ENCODE measurements at places on chromosomes 1 and 21.

- DNase-seq = no peak
These were observed 113.0 kb downstream of the ETS2 start for GRCh38 chr21:38918607-38919346.

- DNase-seq = no peak
These were observed 55.8 kb upstream of the DNAH14 start for GRCh38 chr1:224873434-224874369.

- no peak for DNase-seq
These were observed 15.1 kb downstream of the MCL1 start for GRCh38 chr1:150564051-150564991.

- no peak for DNase-seq
These were observed 29.8 kb upstream of the KIF21B start for GRCh38 chr1:201053155-201053860.

- no peak for DNase-seq
These were observed 9.3 kb downstream of the ATP1A2 start for GRCh38 chr1:160124705-160125478.

DNA sequence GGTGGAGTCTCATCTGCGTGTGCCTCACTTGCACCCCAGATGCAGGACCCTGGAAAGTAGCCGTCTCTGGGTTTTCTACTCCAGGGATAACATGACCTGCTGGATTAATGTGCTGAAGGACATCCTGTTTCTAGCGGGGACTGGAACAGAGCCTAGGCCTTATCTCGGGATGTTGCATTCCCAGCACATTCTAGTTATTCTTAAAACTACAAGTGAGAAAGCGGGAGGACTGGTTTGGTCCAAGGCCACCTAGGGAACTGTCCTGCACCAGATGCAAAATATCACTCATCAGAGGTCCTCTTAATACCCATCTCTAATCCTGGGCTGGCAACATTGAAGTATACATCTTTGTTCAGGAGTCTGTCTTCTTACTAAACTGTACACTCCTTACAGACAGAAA is 179.9 kb downstream of the ZC3H11B start:
- no peak for DNase-seq

GRCh38 chr1:79499541-79499940 is 493.0 kb upstream of the ADGRL4 start:
- DNase-seq = no peak

DNA sequence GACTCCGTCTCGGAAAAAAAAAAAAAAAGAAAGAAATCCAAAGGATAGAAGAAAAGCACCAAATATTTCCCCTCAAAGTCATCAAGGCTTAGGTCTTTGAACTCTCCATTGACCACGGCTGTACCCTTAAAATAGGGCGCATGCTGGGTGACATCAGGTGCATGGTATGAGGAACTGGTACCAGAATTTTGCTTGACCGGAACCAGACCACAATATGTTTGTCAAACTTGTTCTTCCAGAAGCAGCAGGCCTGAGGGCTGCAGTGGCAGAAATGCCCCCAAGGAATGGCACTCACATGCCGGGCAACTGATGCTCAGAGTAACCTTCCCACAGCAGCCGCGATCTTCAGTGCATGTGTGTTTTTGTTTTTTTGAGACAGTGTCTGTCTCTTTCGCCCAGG is 21.0 kb downstream of the RCC1 start:
- DNase-seq = no peak

GRCh38 chr1:172397221-172397620 is 23.3 kb upstream of the C1orf105 start:
- no peak for DNase-seq

DNA sequence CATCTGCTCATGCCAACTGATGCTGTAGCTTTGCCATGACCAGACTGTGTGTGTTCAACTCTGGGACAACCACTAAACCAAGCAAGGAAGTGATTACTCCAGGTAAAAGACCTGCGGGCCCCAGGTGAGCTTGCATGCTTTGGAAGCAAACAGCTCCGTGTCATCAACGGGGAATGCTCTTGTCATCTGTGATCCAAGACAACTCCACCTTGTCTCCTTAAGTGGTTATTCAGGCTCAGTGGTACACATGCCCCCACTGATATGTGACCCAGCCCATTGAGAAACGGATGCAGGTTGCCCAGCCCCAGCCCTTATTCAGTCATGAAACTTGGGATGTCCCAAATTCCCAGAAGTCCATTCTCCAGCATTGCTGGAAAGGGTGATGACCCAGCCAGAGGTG is 89.0 kb downstream of the TIAM1 start:
- DNase-seq = no peak

DNA sequence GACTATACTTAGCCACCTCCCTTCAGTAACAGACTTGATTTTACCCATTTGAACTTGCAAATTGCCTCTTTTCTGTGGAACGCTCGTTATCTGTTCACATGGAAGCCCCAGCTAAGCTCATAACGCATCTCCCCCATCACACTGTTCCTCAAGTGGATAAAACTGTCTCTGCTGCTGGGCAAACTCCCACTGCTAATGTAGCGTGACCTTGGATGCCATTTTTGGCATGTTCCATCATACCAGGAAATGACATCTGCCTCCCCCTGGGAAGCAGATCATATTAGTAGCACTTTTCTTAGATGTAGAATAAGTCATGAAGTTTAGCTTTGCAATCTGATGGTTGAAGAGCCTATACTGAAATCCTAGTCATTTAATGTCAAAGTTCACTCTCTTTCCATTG is 528.7 kb upstream of the PLXNA2 start:
- no peak for DNase-seq

DNA sequence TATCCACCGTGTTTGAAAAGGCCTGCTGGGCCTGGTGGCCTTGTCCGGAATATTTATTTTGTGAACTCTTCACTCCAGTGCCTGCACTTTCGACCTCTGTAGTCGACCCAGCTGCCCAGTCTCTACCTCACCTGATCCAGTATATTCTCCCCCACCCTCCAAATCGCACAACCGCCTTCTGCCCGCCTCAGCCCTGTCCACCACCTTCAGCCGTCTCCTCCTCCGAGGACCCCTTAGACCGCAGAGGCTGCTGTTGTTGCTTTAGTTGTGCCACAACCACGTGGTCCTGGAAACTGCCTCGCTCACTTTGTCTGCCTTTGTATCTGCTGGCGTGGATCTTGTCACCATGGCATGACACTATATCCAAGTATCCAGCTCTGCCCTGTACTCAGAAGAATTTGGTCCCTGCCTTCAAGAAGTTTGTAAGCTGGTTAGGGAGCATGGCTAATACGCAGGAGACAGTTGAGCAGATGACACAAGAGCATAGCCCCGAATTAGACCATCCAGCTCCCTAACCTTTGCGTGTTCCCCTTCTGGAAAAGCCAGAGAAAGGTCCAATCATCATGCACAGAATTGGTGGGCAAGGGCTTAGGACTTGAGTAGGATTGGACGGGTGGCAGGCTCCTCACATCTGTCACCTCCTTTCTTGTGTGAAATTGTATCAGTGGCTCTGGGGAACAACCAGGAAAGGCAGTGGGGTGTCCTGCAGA is 1.5 kb downstream of the PHGDH start:
- DNase-seq = no peak

GRCh38 chr1:228488125-228488817 is 1.1 kb downstream of the RNF187 start:
- no peak for DNase-seq

DNA sequence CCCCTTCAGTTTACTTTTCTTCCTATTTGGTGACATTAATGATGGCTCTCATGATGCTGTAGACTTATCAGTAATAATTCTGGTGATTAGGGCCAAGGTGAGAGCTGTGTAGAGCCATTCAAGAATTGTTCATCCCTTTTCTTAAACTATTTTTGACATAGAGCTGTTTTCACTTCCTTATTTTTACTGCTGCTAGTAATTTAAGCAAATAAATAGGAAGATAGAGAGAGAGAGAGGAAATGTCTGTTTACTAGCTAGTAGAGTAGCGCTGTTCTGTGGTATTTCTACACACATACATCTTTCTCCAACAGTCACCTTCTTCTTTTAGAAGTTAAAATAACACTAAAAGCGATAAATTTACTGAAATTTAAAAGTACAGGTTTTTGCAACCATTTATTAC is 678.0 kb upstream of the ZP4 start:
- no peak for DNase-seq

GRCh38 chr21:35562876-35563275 is 497.4 kb downstream of the SETD4 start:
- DNase-seq = no peak

GRCh38 chr1:22465015-22465565 is 13.4 kb downstream of the ZBTB40 start:
- DNase-seq = no peak

GRCh38 chr21:15430023-15430422 is 299.8 kb upstream of the USP25 start:
- DNase-seq = no peak

DNA sequence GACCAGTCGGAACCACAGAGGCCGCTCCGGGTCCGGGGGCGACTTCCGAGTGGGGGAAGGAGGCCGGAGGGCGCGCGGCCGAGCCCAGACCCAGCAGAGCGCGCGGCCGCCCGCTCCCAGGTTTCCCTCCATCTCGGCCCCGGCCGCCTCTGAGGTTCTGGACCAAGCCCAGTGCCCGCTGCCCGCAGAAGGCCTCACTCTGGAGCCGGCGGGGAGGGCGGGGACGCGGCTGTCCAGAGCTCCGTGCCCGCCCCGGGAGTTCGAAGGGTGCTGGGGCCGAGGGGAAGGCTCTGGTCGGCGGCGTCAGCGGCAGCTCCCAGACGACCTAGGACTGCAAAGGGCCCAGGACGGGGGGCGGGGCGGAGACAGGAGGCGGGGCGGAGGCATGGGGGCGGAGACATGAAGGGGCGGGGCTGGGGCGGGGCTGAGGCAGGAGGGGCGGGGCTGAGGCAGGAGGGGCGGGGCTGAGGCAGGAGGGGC is 48.0 kb upstream of the SLC19A1 start:
- peak; percentile 95 for DNase-seq

DNA sequence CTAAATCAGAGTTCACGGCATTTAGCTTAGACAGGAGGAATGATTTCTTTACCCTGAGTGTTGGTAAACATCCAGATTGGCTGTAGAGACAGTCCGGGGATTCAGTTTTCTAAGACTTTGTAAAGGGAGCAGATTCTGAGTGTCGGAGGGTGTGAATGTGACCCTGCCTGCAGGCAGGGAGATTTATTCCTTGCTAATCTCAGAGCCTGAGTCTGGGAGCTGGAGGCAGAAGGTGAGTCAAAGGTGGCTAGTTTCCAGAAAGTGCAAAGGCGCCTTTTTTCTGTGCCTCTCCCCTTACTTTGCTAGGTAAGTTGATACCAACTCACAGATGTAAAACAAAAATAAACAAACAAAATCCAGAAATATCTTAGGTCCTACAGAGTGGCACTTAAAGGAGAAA is 11.7 kb downstream of the ATP1B1 start:
- DNase-seq = no peak

GRCh38 chr1:119032986-119033385 is 44.8 kb upstream of the TBX15 start:
- no peak for DNase-seq

GRCh38 chr1:50665413-50665812 is 242.2 kb upstream of the DMRTA2 start:
- no peak for DNase-seq

DNA sequence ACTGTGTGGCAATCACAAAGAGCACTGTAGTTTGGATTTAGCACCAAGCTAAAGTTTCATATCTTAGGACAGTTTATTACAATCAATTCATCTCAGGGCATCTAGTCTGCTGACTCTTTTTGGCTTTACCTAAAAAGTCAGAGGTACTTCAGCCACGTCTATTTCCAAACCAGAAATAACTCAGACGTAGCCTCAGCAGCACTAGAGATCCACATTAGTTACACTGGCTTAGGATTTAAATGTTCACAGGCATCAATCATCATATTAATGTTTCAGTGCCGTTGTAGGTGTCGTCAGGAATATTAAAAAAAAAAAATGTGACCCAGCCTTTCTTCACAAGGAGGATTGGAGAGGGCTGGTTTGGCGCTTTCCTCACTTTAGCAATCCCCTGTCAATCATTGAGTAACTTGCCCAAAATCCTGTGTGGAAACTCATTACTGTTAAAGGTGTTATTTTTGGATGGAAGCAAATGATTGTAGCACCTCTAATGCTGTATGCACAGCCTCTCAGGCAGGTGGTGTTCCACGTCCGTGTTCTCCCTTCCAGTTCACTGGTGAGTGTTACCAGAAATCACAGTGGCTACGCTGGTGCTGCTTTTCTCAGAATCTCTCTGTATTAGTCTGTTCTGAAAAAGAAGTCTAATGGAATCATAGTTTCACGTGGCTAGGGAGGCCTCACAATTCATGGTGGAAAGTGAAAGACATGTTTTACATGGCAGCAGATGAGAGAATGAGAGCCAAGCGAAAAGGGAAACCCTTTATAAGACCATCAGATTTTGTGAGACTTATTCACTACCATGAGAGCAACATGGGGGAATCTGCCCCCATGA is 45.4 kb downstream of the NEK7 start:
- DNase-seq = no peak

GRCh38 chr1:26788515-26788785 is 700 bp downstream of the PIGV start:
- no peak for DNase-seq

DNA sequence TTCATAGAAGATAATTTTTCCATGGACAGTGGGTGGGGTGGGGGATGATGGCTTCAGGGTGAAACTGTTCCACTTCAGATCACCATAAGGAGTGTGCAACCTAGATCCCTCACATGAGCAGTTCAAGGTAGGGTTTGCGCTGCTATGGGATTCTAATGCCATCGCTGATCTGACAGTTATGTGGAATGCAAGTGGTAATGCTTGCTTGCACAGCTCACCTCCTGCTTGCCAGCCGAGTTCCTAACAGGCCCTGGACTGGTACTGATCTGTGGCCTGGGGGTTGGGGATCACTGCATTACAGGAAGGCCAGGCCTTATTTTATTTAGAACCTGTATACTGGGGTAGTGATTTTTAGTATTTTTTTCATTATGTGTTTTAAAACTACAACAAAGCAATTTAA is 22.0 kb downstream of the MAN1A2 start:
- no peak for DNase-seq

GRCh38 chr1:180571060-180571831 is 12.5 kb downstream of the OVAAL start:
- DNase-seq = no peak

DNA sequence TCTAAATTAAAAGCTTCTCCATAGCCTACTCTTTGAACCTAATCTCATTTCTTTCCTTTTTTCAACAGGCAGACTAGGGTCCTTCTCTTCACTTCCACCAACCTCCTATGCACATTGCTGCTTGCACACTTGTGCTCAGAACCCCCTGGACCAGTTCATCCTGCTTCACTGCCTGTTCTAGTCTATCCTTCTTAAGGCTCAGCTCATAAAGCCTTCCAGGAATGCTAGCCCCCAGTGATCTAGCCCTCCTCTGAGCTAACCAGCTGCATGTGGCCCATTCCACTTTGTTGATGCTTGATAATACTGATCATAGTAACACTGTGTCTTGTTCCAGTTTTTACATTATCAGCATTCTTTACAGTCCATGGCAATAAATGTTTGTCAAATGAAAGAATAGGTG is 22.9 kb upstream of the PHGDH start:
- DNase-seq = no peak

- no peak for DNase-seq
These were observed 88.3 kb upstream of the GADD45A start for GRCh38 chr1:67596674-67597073.
